ENCODE measurements at places on chromosomes 2 and 18. TPM values are rescaled to one million over a fixed set of nuclear protein-coding genes. Genes with fewer than 3 reads are reported as not detected.

The GTF2A1L gene
- total RNA-seq: not detected

The OXER1 gene
- total RNA-seq: 0.19 TPM

The PDE1A gene
- total RNA-seq: not detected

- DNase-seq: no peak
These were observed 95.9 kb upstream of the SIX2 start for GRCh38 chr2:45105050-45105582.

- no peak for DNase-seq
These were observed 89.8 kb downstream of the FHOD3 start for GRCh38 chr18:36387310-36387709.

Measured in activated CD4-positive, alpha-beta T cell treated with anti-CD3 and anti-CD28 coated beads, Interleukin-2, amount 10 ng/mL, durations not matched to agents 24 days and 14 days (primary cell).